ENCODE measurements at places on chromosomes 16 and 17.
A peak's percentile ranks its signal among the peaks of the same experiment; 100 is the strongest.

- H3K36me3 ChIP-seq, result no peaks in the 10 kb centered on the region
- H3K27ac ChIP-seq, result no peak overlapping the region
- no peak for DNase-seq
- no peak overlapping the region for H3K4me3 ChIP-seq
- no peaks in the 10 kb centered on the region for H3K4me1 ChIP-seq
- H3K27me3 ChIP-seq, result no peaks in the 10 kb centered on the region
Observed at GRCh38 chr17:65388911-65389310, 172.5 kb downstream of the AXIN2 start.

- H3K27ac ChIP-seq, result peak overlapping the region; percentile 92
- DNase-seq, result peak; percentile 68
- H3K4me1 ChIP-seq, result no peaks in the 10 kb centered on the region
- H3K27me3 ChIP-seq, result no peaks in the 10 kb centered on the region
Observed at GRCh38 chr17:49361129-49361901, 735 bp downstream of the ZNF652 start.

- H3K27ac ChIP-seq, result no peak overlapping the region
- no peak overlapping the region for H3K4me3 ChIP-seq
- H3K27me3 ChIP-seq, result no peaks in the 10 kb centered on the region
- DNase-seq, result no peak
- peaks cover 63% of the 10 kb centered on the region for H3K36me3 ChIP-seq
- H3K4me1 ChIP-seq, result peaks cover 12% of the 10 kb centered on the region
Observed at GRCh38 chr17:15238057-15238456, 27.1 kb downstream of the PMP22 start.

DNA sequence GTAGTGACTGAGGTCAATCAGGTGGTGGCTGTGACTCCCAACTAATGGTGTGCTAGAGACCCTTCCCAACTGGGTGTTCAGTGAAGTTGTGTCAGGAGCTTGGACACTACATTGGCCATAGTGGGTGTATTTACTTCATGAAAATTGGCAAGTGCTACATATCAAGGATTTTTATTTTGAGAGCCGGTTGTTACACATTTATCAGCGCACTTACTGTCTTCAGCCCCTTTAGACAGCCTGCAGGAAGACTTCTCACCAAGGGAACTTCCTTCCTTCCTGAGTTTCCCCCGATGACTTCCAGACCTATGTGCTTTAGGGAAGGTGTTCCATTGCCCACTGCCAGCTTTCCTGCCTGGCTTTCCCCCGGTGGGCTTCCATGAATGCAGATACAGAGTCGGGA, 261.2 kb downstream of the CBLN1 start:
- no peaks in the 10 kb centered on the region for H3K36me3 ChIP-seq
- no peaks in the 10 kb centered on the region for H3K4me1 ChIP-seq
- DNase-seq, result no peak
- H3K4me3 ChIP-seq, result no peak overlapping the region
- H3K27me3 ChIP-seq, result no peaks in the 10 kb centered on the region
